ENCODE measurements at places on chromosomes 3 and 15.

- no peak for DNase-seq
Measured at GRCh38 chr3:20245781-20246180, 59.8 kb upstream of the SGO1 start.

DNA sequence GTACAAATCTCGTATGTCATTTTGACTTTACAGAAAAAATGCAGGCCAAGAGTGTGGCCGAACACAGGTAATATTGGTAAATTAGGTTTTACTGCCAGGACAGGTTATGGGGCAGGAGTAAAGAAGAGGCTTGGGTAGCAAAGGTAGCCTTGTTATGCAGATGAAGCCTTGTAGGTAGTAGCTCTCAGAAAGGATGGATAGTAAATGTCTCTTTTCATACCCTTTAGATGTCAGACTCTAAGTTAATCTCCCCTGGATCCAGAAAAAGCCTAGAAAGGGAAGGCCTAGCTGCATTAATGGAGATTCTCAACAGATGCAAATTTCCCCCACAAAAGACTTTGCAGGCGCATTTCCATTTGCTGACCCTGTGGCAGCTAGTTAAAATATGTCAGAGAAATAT, 1445.1 kb upstream of the CADM2 start:
- DNase-seq = no peak

DNA sequence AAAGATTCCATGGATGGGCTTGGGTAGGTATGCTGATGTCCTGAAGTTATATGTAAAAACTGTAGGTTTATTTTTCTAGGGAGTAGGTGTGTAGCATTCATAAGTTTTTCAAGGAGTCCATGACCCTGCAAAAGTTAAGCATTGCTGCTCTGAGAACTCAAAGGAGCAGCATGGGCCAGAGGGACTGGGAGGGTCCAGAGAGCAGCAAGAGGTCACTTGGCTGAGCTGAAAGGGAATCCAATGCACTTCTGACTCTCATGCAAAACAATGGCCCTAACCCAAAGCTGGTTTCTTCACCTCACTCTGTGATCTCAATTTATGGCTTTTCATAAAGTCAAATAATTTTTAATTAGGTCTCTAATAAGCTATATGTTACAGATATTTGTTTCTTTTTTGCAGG, 198.3 kb upstream of the GOLGA6L4 start:
- no peak for DNase-seq

DNA sequence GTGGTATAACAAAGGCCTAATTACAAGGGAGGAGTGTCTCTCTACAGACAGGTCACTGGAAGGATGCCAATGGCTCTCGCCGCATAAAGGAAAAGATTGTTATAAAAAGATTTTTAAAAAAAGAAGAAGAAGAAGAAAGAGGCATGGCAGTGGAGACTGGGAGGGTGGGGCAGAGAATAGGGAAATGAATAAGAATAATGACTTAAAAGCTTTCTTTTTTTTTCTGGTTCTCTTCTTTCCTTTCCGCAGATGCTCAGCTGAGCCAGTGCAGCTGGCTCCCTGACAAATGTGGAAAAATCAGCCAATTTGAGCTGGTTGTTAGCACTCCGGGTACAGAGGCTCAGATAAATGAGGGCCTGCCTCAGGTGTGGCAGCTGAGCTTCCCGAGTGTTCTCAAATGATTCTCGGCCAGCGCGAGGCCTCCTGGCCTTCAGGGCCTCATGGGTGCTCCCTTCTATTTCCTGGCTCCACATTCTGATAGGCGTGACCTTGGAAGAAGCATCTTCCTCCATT, 234.1 kb downstream of the RORA start:
- no peak for DNase-seq

GRCh38 chr3:104198131-104198530, 1168.6 kb upstream of the ALCAM start:
- DNase-seq = no peak
